Suppressor macrophage (primary cell): ENCODE measurements at places on chromosomes 3 and 15.

DNA sequence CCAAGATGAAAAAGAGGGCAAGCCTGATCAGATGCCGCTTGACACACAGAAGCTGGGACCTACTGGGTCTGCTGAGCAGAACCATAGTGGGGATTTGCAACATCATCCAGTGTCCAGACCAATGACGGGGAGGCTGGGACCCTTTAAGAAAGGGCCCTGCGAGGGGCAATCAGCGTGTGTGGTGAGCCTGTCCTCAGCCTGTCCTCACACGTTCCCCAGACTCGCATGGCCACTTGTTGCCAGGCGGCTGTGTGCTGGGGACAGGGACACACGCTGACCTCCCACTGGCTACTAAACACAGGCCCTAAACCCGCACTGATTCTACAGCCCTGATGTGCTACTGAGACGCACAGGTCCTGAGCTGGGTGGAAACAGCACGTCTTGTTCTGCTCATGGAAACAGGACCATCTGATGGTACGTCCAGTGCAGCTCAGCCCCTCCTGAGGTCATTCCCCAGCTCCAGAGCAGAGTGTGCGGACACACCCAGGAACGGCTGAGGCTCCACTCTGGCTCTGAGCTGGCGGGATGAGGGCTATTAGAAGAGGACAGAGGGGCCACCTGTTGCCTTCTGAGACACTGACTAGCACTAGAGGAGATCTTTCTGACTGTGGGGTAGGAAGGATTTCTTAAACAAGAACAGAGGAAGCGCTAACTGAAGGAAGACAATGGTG is 24.4 kb downstream of the PCSK6 start:
- DNase-seq = no peak

- no peak for DNase-seq
Measured at GRCh38 chr3:195356151-195357086, 85.5 kb upstream of the XXYLT1 start.

DNA sequence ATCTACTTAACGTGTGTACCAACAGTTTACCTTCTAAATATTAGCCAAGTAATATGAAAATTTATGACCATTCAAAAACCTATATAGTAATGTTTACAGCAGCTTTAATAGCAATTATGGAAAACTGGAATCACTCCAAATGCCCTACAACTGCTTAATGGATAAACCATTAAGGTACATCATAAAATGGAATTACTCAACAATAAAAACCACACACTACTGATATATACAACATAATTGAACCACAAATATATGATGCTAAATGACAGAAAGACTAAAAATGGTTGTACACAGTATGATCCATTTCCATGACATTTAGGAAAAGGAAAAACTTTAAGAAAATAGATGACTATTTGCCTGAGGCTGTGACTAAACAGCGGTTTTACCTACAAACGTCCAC is 467.1 kb upstream of the EPHA6 start:
- DNase-seq = no peak

DNA sequence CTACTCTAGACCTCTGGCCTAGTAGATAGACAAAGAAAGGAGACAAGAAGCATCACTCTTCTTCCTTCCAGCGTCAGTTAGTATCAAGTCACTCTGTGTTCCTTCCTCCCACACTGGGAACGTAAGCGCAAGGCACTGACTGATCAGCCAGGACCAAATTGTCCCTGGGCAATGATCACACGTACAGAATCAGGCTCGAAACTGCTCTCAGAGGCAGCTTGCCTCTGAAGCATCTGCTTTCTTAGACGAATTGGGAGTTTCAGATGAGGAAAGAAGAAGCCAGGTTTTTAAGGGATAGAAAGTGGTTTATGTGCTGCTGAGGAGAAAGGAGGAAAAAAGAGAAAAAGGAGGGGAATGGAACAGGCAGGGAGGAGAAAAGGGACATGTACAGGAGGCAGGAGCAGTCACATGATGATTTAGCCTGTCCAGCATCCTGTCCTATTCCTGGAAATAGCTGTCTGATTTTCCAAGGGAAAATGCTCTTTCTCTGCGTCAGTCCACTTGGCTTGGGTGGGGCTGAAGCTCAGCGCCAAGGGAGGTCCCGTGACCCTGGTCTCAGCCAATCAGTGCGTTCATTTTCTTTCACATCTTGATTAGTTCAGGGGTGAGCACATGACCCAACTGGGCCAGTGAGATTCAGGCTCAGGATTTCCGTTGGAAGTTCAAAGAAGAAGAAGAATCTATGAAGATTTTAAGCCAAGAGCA is 102.0 kb upstream of the PRICKLE2 start:
- DNase-seq = no peak

- DNase-seq = no peak
Measured at GRCh38 chr3:9351709-9352126, 11.1 kb upstream of the THUMPD3 start.

- DNase-seq = no peak
Measured at GRCh38 chr15:83205725-83206324, 1.8 kb downstream of the HDGFL3 start.

- no peak for DNase-seq
Measured at GRCh38 chr3:159824333-159824732, 164.3 kb upstream of the IL12A start.

DNA sequence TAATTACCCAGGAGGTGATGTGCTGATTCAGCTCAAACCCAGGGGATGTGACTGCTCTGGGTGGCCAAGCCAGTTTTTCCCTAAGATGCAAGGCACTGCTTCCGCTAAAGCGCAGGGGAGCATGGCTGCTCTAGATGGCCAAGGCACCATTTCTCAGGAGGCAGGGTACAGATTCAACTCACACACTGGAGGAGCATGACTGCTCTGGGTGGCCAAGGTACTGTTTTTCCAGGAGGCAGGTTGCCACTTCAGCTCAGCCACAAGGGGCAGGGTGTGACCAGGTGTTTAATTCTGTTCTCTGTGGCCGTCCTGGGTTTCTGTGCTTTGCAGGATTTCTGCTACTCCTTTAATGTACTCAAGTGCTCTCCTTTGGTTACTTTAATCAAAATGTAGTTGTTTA is 659.3 kb upstream of the ARRDC4 start:
- no peak for DNase-seq

GRCh38 chr15:68833700-68834331 is 13.1 kb upstream of the ANP32A start:
- DNase-seq = no peak
